ENCODE measurements at places on chromosomes 1 and 21. TPM values are rescaled to one million over a fixed set of nuclear protein-coding genes. Genes with fewer than 3 reads are reported as not detected.

Gene UMODL1
- total RNA-seq: 0.14 TPM

GRCh38 chr1:12057382-12057781 lies 5.7 kb upstream of the TNFRSF8 start:
- no peak for DNase-seq

GRCh38 chr21:43925609-43926008 lies 60.6 kb downstream of the AGPAT3 start:
- DNase-seq: no peak

- DNase-seq: no peak
These were observed 65.5 kb upstream of the AK4 start for GRCh38 chr1:65082346-65083040.

- DNase-seq: no peak
These were observed 46.7 kb downstream of the OLIG1 start for GRCh38 chr21:33116676-33117075.
